ENCODE measurements at places on chromosomes 1 and 21.

- DNase-seq: no peak
These were observed 124.4 kb downstream of the BEND5 start for GRCh38 chr1:48652334-48652733.

DNA sequence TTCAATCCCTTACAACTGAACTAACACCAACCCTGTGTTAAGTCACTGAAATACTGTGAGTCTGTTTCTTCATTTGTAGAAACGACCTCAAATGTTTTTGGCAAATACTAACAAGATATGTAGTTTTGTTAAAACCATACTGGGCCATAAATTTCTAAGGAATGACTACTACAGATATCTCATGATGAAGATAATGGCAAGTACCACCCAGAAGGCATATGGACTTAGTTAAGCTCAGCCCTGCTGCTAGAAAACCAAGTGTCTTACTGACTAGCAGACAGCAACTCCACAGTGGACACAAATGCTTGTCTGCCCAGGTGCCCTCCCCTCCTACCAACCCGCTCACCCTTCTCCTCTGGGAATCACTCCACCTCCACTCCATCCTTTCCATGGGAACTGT lies 44.5 kb upstream of the BMP8B start:
- DNase-seq: no peak

GRCh38 chr1:245484176-245484575 lies 329.4 kb downstream of the KIF26B start:
- no peak for DNase-seq

- DNase-seq: no peak
These were observed 143.9 kb downstream of the CLEC20A start for GRCh38 chr1:178352790-178353416.

DNA sequence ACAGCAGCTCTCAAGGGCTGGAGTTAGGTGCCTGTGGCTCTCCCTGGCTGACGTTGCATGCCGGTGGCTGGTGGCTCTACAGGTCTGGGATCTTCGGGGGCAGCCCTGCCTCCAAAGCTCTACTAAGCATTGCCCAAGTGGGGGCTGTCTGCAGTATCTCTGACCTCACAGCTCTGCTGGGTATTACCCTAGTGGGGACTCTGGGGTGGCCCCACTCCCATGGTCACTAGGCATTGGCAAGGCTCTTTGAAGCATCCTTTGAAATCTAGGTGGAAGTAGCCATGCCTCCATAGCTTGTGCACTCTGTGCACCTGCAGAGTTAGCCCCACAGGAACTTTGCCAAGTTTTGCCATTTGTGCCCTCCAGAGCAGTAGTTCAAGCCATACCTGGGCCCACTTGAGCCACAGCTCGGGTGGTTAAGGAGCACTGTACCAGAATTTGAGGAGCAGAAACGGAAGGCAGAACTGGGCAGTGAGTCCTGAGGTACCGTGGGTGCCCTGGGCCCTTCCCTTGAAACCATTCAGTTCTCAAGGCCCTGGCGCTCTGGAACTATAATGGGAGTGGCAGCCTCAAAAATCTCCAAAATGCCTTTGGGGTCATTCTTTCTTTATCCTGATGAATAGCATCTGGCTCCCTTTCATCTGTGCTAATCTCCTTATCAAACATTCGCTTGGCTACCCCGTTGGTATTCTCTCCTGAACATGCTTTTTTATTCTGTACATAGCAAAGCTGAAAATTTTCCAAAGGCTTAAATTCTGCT lies 15.4 kb downstream of the GJA4 start:
- DNase-seq: no peak

DNA sequence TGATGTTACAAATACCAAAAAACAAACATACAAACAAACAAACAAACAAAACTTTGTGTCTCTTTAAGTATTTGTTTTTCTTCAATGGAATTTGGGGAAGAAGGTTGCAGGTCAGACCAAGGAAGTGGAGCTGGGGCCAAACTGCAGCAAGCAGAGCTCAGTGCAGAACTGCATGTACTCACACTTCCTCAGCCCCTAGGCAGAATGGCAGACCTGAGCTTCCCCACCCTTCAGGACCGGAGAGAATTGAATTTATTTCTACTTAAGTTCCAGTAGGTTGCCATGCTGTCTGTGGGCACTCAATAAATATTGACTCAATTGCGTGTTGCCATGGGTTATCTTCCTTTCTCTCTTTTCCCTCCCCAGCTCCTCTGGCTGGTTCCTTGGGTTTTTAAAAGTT lies 173.6 kb downstream of the PTGER3 start:
- DNase-seq: no peak

GRCh38 chr1:149923626-149924025 lies 4.0 kb downstream of the SF3B4 start:
- DNase-seq: peak; percentile 86
